C1 segment of cervical spinal cord (tissue), 14 donors: ENCODE measurements at places on chromosomes 11 and 22.
A peak's percentile ranks its signal among the peaks of the same experiment; 100 is the strongest.

GRCh38 chr11:69915501-69916250 lies 96.5 kb upstream of the FGF3 start:
- no peak for DNase-seq

DNA sequence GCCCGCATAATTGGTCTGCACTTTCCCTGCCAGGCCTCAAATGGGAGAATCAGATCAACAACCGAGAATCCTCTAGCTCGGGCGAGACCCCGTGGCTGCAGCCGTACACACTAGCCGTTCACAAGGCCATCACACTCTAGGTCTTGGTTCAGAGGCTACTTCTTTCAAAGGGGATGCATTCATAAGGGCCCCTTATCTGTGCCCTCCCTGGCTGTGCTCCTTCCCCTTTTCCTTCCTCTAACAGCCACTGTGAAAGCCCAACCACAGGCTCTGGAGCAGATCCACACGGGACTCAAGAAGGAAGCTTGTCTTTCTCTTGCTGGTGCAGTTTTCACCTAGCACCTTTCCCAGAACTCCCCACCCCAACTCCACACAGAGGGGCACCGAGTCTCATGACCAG lies 24.5 kb downstream of the SMIM38 start:
- DNase-seq, result no peak

- no peak for DNase-seq
These were observed 32.5 kb downstream of the PDE3B start for GRCh38 chr11:14676068-14676467.

DNA sequence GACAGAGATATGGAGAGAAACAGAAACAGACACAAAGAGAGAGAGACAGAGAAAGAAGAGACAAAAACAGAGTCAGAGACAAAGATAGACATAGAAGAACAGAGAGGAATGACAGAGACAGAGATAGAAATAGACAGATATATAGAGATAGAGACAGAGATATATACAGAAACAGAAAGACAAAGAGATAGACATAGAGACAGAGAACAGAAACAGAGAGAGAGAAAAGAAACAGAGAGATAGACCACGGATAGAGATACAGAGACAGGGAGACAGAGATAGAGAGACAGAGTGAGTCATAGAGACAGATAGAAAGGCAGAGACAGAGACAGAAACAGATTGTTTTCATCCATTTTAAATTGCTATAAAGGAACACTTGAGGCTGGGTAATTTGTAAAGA lies 12.3 kb upstream of the MPEG1 start:
- no peak for DNase-seq

GRCh38 chr11:1041936-1042608 lies 5.6 kb upstream of the MUC6 start:
- DNase-seq, result no peak

DNA sequence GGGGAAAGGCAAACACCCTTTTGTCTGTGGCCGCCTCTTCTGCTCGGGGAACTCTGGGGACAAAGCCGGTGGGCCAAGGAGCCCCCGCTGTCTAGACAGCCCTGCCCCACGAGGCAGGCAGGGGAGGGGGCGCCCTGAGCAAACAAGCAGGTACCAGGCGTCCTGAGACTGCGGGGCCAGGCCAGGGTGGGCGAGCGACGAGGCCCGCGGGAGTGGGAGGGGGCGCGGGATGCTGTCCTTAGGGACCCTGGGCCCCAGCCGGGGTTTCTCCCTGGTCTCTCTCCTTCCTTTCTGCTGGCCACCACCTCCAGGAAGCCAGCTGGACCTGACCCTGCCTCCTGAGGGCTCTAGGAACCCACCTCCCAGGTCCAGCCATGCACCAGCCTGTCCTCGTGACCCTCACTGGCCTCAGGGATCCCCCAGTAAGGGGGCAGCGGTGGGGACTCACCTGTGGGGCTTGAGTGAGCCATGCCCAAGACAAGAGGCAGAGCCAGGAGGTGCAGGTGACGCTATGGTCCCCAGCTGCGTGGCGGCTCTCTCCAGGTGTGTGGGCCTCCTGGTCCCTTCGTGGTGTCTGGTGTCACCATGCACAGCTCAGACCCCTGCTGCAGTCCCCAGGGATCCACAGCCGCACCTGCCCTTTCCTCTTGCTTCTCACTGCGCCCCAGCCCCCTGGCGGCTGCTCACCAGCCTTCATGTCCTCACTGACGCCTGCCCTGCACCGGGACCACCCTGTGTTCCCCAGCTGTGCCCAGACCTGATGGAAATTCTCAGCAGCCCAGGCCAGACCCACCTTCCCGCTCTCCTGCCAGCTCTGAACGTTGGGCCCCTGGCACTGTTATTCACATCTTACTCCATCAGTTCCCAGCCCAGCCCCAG lies 26.5 kb upstream of the MUC5AC start:
- no peak for DNase-seq

DNA sequence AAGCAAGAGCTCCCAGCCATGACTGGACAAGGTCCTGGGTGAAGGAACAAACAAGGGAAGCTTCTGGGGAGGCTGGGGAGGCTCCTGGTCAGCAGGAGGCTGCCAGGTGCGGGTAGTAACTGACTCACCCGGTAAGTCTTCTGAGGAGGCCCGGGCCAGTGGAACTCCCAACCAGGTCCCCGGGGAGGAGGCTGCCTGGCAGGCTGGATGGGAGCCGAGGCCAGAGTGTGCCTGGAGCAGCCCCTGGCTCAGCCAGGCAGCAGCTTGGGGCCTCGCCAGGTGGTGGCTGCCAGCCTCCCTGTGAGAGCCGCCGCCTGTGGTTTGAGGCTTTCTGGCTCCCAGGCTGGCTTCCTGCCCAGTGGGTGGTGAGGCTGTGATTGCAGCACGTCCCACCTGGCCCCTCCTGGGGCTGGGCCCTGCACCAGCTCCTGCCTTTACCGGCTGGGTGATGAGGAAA lies 46.2 kb downstream of the IGF2 start:
- peak; percentile 39 for DNase-seq

GRCh38 chr11:74367881-74368280 lies 30.4 kb downstream of the PGM2L1 start:
- DNase-seq, result no peak

GRCh38 chr22:46422896-46423295 lies 87.4 kb downstream of the TRMU start:
- no peak for DNase-seq
